ENCODE measurements at places on chromosomes 2 and 18.

GRCh38 chr2:161173541-161174194, 13.4 kb downstream of the TANK start:
- no peak for DNase-seq

GRCh38 chr2:143901185-143901842, 618.6 kb downstream of the ZEB2 start:
- no peak for DNase-seq

DNA sequence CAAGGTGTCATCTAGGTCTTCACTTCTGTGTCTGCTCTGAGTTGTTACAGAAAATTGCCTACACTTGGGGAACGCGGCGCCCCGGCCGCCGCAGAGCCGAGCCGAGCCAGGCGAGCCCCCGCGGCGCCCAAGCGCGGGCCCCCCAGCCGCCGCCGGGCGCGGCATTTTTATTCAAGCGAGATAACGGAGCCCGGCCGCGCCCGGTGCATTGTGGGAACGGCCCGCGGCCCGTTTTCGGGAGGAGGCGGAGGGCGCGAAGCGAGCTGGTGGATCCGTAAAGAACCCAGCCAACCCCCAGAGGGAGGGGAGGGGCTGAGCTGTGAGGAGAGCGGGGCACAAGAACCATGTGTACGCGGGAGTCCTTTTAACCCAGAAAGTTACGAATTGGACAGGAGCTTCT, 191.8 kb downstream of the FTCDNL1 start:
- peak; percentile 1 for DNase-seq

- no peak for DNase-seq
Observed at GRCh38 chr18:2912357-2913299, 65.8 kb downstream of the EMILIN2 start.

- no peak for DNase-seq
Observed at GRCh38 chr2:235533198-235533597, 39.4 kb downstream of the AGAP1 start.

DNA sequence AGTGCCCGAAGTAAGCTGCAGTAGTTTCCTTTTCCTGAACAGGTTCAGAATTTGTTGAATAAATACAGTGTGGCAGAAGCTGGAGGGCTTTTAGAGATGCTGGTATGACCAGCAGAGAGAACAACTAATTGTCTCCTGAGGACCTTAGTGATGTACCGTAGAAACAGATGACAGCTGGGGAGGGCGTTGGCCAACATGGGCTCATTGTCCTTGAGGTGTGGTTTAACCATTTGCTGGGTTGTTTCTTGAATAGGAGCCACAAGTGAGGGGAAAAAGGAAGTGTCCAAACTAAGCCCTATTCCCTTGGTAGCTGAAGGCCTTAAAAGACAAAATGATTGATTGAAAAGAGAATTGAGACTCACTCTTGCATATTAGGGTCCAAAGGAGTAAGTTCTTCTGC, 11.7 kb upstream of the FAM228A start:
- no peak for DNase-seq

- DNase-seq = no peak
Observed at GRCh38 chr2:199861132-199861774, 10.3 kb upstream of the FTCDNL1 start.
